Effector CD4-positive, alpha-beta T cell (primary cell): ENCODE measurements at places on chromosomes 3 and 15.

- DNase-seq: no peak
Observed at GRCh38 chr3:120355486-120355885, 6.3 kb upstream of the LRRC58 start.

- DNase-seq: no peak
Observed at GRCh38 chr3:136932523-136932922, 25.3 kb upstream of the IL20RB start.

DNA sequence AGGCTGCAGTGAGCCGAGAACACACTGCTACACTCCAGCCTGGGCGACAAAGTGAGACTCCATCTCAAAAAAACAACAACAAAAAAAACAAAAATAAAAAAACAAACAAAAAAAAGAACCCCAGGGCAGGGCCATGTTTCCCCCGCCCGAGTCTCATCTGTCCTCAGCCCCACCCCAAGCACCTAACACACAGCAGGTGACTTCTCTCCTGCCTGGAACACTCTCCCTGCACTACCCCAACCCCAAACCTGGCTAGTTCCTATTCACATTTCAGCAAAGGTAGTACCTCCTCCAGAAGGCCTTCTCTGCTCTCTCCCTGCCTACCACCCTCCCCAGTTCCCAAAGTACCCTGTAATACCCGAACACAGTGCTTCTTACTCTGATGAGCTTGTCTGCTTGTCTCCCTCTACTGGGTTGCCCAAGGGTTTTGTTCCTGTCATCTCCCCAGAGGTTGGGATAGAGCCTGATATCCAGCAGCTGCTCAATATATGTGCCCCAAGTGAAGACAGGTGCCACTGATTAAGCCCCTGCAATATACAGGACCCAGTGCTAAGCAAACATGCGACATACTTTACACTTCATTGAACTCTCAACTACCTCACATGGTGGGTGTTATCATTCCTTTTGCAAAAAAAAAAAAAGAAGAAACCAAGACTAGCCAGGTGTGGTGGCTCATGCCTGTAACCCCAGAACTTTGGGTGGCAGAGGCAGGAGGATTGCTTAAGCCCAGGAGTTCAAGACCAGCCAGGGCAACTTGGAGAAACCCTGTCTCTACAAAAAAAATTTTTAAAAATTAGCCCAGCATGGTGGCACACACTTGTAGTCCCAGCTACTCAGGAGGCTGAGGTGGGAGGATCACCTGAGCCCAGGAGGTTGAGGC lies 103.6 kb downstream of the DAPK2 start:
- no peak for DNase-seq

- DNase-seq: no peak
Observed at GRCh38 chr3:77816366-77816765, 776.5 kb downstream of the ROBO2 start.

DNA sequence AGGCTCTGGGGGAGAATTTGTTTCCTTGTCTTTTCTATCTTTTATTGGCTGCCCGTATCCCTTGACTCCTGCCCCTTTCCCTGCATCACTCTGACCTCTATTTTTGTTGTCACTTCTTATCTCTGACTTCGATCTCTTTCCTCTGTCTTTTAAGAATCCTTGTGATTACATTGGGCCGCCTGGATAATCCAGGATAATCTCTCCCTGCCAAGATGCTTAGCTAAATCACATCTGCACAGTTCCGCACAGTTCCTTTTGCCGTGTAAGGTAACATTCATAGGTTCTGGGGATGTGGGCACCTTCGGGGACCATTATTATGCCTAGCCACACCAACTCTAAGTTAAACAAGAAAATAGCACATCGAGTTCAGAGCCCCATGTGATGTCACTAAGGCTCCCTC lies 103.0 kb upstream of the DPPA4 start:
- DNase-seq: no peak

DNA sequence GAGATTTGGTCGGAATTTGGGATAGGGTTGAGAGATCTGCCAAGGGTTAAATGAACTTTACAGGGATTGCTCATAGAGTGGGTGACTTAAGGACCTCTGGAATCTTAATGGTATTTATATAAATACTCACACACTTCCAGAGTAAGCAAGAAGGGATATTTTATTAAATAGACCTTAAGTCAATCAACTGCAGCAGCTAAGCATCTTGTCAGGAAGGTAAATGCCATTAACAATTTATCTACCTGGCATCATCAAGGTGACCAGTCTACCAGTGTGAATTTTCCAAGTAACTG lies 123.9 kb downstream of the FEZF2 start:
- DNase-seq: no peak

DNA sequence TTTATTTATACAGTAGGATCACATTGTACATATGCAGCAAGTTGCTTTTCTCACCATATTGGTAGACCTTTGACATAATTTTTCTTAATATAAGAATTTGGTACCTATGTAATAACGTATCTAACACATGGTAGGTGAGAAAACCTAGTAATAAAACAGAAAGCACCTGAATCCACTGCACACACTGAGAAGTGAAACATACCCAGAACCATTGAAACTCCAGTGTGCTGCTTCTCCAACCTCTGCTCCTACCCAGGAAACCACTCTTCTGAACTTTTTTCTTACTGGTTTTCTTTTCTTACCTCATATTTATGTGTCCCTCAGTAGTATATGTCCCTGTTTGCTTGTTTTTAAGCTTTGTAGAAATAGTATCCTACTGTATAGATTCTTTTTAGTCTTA lies 293.0 kb downstream of the UBE2E2 start:
- no peak for DNase-seq

GRCh38 chr3:56998076-56998529 lies 62.4 kb upstream of the SPATA12 start:
- DNase-seq: no peak

DNA sequence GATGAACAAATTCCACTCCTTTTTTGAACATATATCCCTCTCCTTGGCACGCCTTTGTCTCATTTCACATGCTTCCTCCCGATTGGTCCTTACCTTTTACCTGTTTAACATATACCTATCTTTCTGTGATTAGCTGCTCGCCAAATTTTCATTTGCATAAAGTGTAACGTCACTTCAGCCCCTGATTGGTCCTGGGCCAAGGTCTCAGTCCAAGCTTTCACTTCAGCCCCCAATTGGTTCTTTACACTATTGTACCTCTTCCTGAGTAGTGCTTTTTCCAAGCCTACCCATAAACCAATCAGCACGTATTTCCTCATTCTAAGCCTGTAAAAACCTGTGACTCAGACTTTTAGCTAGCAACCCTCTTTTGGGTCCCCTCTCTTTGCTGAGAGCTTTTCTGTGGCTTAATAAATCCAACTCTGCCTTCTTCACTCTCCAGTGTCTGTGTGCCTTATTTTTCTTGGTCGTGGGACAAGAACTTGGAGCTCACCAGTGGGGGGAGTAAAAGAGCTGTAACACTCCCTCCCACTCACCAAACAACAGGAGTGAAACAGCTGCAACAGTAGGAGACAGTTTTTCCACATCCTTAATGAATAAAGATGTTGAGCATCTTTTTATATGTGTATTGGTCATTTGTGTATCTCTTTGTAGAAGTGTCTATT lies 584 bp upstream of the XCR1 start:
- DNase-seq: no peak

GRCh38 chr3:72369681-72370080 lies 478.6 kb downstream of the SHQ1 start:
- DNase-seq: no peak

DNA sequence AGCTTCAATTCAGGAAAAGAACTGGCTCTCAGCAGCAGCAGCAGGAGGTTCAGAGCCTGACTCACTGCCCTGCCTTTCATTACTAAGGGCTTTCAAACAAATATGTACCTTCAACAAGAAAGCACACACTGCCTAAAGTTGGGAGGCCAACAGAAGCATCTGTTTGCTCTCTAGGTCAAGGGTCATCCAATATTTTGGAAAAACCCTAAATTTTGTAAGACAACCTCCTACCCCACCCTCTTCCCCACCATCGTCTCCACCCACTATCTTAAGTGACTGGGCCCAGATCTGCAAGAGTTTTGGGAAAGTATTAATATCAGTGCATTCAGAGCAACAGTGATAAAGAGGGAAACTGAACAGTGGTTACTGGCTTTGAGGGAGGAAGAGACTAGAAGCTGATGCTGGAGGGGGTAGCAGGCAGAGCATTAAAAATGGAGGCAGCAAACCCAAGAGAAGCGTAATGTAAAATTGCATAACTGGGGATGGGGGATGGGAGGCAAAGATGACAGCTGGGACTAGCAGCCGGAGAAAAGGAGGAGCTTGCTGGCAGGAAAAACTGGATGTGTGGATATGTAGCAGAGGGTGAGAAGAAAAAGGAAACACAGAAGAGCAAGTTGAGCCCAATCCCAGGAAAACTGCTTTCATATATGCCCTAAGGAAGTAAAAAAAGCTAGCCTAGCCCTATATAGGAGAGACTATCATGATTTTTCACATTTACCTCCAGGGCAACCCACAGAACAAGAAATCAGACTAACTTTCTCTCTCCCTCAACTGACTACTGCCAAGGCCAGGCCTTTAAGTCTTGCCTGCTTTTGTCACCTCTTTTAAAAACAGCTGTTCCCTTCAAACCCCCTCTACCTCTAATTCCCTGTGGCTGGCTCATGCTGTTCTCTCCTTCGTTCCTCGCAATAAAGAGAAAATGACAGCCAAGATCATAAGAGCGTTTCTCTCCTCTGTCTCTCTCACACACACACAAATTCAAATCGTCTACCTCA lies 31.4 kb downstream of the NPTN start:
- no peak for DNase-seq

DNA sequence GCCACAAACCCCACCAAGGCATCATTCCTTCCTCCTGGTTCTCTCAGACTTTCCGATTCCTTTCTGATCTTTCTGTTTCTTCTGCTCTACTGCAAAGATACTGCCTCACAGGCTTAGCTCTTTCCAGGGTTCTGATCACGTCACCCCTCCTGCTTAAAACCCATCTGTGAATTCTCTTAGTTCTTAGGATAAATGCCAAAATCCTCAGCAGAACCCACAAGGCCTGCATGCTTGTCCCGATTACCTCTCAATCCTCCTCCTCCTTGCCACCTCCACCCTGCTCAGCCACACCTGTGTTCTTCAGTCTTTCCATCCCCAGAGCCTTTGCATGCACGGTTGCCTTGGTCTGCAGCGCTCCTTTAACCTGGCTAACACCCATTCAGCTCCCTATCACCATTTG lies 84.0 kb downstream of the SRGAP3 start:
- no peak for DNase-seq

DNA sequence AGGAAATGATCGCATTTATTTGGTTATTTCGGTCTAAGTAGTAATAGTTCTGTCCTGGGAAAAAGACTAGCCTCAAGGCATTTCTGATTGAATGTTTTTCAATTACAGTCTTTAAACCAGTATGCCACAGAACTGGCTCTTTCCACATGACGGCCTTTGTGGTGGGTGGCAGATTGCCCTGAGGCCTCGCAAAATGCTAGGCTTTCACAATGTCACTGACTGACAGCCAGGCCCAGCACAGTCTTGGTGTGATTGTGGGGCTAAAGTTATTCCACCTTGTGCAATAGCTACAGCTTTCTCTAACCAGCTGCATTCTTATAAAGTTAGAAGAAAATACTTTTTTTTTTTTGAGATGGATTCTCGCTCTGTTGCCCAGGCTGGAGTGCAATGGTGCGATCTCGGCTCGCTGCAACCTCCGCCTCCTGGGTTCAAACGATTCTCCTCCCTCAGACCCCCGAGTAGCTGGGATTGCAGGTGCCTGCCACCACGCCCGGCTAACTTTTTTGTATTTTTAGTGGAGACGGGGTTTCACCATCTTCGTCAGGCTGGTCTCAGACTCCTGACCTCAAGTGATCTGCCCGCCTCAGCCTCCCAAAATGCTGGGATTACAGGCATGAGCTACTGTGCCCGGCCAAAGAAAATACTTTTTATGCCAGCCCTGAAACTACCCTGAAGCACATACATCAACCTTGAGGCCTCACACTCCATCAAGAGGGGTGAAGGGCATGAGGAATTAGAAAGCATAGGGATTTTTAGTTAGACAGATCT lies 2.5 kb upstream of the ADIPOQ start:
- DNase-seq: no peak

DNA sequence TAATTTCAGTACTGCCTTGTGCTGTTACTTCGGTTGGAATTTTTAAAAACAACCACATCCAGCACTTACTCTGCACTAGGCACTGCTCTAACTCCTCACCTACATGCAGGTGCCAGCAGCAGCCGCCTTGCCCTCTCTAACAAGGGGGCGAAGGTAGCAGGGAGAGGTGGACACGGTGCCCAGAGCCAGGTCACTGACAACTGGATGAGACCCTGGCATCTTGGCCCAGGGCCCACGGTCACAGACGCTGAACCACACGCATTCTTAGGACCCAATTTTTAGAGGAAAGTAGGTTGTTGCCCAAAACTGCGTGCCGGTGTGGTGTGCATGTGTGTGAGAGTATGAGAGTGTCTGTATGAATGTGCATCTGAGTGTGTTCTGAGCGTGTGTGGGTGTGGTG lies 63.4 kb upstream of the GATA2 start:
- no peak for DNase-seq

DNA sequence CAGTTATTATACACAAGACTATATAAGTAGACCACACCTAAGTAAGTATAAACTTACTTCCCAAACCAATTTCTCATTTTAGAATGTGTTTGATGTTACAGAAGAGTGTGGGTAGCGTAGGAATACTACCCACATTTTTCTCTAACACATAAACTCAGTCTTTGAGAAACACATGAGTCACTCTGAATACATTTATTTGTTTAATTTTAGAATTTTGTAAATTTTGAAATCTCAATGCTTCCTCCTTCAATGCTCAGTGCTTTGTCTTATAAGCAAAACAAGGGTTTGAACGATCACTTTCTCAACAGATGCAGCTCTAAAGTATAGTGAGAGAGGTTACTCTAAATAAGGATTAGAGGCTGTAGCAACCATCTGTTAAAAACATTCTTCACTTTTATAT lies 700.8 kb downstream of the SI start:
- DNase-seq: no peak

GRCh38 chr15:68479406-68479805 lies 47.4 kb upstream of the ITGA11 start:
- no peak for DNase-seq

- no peak for DNase-seq
Observed at GRCh38 chr3:179164857-179165256, 16.7 kb downstream of the PIK3CA start.

DNA sequence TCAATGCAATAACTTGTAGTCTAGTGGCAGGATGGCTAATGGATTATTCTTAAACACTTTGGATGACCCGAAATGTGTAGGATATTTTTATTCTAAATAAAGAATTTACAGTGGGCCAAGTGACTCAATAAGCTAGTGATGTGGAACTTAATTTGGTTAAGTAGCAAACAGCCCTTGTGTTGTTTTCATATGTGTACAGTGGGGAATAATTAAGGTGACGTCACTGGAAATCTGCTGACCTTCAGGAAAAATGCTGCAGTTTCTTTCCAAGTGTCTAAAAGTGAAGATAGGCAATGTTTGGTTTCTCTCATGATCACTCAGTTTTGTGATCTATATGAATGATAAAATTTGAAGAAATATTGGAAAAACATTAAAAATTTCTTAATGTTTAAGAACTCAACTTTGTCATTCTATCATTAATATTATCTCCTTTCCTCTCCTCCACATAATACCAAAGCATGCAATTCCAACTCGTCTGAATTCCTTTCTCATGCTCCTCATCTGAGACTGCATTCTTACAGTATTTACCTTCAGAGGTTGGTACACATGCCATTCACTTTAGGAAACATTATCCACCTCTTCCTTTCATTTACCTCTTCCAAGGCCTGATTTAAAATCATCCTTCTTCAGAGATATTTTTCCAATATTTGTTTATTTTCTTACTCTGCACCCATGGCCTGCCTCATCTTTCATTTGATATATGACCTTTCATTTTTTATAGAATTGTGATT lies 414.6 kb upstream of the ARPP21 start:
- DNase-seq: no peak

GRCh38 chr15:93118904-93119303 lies 29.9 kb upstream of the RGMA start:
- no peak for DNase-seq
